MM.1S (cell line): ENCODE measurements at places on chromosomes 4 and X.

DNA sequence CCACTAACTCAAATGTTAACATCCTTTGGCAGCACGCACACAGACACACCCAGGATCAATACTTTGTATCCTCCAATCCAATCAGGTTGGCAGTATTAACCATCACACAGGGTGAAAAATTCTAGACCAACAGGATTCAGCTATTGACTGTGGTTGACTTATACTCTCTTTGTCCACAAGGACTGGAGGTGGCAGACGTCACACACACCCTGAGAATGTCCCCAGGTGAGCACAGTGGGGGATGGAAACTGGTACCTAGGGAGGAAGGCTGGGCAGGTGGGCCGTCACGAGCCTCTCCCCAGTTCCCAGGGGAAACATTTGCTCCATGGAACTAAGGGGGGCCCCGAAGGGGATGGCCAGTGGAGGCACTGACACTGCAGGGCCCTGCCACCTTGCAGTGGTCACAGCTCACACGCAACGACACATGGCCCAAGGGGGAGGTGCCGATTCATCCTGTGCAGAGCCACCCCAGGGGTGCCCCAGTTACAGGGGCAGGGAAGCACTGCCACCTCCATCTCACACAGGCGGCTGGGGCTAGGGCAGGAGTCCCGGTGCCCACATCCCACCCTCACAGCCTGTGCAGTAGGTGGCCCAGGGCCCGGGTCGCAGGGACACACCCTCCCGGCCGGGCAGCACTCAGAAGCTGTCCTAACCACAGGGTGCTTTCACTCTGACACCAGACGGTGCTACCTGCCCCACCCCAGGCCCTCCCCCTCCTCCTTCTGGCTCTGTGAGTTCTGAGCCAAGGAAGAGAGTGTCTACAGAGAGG, 17.4 kb downstream of the ZFYVE28 start:
- no peak for DNase-seq

DNA sequence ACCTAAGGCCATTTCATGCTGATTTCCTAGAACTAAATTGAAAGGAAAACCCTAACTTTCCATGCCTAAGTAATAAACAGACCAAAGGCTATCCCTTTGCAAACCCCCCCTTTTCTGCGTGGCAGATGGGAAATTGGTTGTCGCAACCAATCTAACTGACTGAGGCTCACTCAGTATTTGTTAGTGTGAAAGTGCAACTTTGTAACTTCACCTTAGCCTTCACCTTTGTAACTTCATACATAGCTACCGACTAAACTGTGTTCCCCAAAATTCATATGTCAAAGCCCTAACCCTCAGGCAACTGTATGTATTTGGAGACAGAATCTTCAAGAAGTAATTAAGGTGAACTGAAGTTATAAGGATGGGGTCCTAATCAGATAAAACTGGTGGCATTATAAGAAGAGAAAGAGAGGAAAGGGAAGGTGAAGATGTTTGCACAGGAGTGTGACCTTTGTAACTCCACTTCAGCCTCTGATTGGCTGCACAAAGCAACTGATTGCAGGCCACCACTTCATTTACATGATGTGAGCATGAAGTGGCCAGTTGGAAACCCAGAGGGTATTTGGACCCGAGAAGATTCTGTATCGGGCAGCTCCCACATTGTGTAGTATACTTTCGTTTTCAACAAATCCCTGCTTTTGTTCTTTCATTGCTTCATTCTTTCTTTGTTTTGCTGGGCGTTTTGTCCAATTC, 4.9 kb upstream of the TMEM33 start:
- DNase-seq, result no peak

DNA sequence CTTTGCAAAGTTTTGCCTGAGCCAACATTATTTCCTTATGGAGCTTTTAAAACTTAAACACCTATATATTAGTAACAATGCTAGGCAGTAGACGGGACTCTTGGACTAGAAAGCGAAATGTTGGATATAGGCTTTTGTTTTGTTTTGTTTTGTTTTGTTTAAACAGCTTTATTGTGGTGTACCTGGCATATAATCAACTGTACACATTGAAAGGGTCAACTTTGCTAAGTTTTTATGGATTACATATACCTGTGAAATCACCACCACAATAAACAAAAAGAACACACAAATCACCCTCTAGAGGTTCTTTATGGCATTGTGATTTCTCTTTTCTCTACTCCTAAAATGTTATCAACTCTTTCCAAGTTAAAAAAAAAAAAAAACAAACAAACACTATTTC, 184.9 kb upstream of the LNX1 start:
- no peak for DNase-seq

- DNase-seq, result no peak
These were observed 32.3 kb upstream of the AFAP1 start for GRCh38 chr4:7971881-7972500.

DNA sequence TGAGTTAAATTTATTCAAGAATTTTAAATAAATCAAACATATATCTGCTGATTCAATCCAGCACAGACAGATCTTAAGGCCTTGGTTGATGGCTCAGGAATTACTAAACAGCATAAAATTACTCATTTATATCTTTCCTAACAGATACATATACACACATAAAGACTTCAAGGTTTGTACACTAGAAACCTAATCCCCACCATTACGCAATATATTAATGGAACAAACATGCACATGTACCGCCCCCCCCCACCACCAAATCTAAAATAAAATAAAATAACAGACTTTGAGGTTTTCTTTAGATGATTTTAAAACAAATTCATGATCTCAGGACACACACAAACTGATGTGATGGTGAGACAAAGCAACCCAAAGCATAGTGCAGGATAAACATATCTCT, 333.9 kb upstream of the DDX53 start:
- no peak for DNase-seq

DNA sequence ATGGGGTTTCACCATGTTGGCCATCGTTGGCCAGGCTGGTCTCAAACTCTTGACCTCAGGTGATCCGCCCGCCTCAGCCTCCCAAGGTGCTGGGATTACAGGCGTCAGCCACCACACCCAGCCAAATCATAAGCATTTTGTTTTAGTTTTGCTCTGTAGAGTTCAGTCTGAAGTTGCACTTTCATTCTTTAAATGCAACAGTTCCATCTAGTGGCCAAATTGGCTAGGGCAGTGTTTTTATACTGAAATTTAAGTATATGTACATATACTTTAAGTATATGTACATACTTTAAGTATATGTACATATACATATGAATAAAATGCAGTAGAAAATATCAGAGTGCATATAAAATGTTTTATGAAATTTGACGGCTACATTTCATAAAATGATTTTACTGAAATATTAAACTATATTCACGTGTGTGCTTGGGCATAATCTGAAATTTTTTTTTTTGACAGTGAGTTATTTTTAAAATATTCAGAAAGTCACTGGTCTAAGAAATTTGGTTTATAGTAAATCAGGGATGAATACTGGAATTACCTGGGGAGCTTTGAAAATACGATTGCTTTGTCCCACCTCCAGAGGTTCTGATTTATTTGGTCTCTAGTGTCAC, 145.5 kb downstream of the NWD2 start:
- peak; percentile 81 for DNase-seq
